ENCODE measurements at places on chromosomes 7 and 10.
A peak's percentile ranks its signal among the peaks of the same experiment; 100 is the strongest.

DNA sequence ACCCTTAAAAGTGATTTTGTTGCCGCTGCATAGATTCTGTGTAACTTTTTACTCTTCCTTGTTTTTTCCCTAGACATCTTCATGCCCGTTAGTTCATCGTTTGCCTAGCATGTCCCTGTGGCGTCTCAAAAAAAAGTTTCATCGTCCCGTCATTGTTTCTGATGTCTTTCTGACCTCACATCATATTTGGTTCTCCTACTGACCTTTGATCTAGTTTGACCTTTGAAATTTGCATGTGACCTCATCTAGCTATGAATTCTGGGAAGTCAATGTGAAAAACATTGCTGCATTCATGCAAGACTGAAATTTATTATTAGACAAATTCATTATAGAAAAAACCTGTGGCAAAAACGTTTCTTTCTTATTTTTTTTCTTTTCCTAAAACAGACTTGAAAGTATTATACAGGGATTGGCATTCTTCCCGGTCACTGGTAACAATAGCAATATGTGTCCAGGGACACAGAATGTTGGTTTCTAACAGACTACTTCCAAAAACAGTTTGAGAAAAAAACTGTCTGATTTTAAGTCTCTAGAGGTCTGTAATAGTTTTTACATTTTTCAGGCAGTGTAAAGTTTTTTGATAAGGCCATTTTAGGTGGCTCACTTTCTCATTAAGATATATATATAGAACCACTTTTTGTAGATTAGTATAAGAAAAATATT is 280.9 kb downstream of the USP6NL start:
- DNase-seq, result no peak

- DNase-seq, result no peak
These were observed 2.8 kb downstream of the DUSP5 start for GRCh38 chr10:110500515-110500905.

GRCh38 chr10:61635932-61636331 is 26.8 kb upstream of the CABCOCO1 start:
- DNase-seq, result no peak

DNA sequence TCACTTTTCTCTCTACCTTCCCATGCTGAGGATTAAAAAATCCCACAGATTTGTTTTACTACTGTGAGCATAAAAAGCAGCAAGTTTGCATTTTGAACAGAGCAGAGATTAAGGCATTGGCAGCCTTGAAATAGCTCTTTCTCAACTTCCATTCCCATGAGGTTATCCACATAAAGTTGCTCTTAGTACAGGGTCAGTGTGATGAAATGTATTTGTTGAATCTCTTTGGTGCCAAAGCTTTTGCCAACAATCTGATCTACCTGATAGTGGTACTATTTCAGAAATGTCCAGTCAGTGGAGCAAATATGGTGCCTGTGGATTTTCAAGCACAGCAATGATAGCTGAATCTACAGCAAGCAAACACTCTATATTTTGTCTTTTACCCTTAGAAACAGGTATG is 254.8 kb downstream of the INHBA start:
- no peak for DNase-seq

GRCh38 chr7:107048783-107049418 is 4.4 kb downstream of the PRKAR2B start:
- DNase-seq, result no peak

GRCh38 chr7:51317582-51317910 is 937 bp upstream of the COBL start:
- DNase-seq, result no peak

DNA sequence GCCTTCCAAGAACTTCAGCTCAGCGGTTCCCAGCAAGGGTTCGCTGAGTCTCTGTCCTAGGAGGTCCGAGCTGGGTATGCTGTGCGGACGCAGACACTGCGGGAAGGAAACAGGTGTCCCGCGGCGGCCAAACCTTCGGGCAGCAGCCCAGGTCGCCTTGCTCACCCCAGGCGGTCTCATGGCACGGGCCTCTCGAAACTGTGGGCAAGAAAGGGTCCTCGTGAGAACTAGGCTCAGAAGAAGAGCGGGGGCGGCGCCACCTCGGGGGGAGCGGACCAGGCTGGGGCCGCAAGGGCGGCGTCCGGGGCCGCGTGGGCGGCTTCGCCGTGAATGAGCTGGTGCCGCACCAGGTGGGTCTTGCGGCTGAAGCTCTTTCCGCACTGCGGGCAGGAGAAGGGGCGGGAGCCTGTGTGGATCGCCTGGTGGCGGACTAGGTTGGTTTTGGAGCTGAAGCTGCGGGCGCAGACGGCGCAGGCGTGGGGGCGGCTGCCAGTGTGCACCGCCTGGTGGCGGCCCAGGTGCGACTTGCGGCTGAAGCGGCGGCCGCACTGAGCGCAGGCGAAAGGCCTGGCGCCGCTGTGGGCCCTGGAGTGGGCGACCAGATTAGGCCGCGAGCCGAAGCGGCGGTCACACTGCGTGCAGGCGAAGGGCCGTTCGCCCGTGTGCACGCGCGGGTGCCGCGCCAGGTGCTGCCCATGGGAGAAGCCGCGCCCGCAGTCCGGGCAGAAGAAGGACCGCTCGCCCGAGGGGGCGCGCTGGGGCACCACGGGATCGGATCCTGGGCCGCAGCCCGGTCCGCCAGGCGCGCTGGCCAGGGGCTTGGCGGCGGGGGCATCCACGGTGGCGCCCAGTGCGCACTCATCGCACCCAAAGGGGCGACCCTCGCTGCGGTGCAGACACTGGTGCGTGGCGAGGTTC is 8.6 kb downstream of the ZNF467 start:
- DNase-seq, result peak; percentile 88

DNA sequence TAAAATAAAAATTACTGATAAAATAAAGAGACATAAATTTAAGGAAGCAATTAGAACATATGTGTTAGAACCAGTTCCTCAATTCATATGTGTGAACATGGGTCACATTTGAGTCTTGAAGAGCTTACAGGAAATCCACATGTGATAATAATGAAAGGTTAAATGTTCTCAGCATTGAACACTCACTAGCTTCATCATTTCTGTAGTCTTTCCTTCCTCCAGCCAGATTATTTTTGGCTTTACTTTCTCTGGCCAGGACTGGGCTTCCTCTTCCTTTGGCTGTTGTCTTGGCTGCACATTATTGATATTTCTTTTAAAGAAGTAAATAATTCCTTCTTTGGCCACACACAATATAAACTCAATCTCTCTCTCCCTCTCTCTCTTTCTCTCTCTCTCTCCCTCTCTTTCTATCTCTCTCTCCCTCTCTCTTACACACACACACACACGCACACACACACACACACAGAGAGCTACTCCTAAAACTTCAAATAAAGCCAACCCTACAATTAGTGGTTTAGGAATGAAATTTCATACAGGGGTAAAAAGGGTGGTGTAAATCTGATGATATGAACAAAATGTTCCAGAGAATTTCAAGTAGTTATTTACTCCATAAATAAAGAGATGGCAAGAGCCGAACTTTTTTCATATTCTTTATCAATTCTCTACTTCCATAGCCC is 171.2 kb downstream of the REEP3 start:
- no peak for DNase-seq

- DNase-seq, result no peak
These were observed 72.9 kb upstream of the GRID1 start for GRCh38 chr10:86439544-86439943.

DNA sequence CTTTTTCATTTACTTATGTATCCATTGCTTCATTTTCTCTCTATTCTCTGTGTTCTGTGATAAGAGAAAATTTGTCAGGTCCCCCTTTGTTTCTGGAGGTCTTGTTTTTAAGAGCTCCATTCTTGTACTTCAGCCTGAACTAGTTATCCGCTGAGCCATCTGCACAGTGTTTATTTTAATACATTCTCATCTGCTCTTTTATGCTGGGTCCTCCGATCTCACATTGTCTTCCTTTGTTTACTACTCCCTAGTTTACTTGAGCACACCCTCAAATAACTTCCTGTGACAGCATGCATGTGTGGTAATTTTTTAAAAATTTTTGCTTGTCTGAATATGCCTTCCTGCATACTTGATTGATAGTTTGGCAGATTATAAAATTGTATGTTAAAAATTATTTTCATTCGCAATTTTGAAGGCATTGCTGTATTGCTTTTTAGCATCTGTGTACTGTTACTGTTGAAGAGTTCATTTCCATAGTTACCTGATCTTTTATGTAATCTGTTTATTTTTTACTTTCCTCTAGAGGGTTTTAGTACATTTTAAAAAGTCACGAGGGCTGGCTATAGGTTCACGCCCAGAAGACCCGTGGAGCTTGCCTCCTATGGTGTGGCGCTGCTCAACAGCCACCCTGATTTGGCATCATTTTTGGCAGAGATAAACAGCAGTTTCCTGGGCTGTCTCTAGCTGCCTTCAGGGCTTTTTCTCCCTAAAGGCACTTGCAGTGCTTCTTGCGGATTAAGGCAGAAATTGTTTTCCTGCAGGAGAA is 31.9 kb downstream of the RSBN1L start:
- DNase-seq, result peak; percentile 76

DNA sequence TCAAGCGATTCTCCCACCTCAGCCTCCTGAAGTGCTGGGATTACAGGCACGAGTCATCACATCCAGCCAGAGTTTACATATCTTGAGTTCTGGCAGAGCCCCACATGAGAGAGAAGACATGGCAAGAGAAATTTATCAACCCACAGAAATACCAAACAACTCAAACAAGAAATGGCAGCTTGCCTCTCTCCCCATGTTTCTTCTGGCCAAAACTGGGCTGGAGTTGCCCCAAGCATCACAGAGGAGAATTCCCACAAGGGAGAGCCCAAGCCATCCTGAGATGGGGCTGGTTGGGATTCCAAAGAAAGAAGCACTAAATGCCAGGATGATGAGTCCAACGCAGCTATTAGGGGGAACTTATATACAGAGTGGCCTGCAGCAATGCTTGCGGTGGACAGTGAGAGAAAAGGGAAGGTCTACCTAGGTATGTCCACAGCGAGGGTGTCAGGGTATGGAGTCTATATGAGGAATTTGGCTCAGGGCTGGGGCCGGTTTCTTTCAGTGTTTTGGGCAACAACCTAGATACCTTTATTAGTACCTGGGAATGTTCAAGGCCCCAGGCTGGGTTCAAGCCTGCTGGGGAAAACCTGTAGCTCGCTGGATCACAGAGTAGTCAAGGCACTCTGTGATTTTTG is 14.5 kb upstream of the PAX4 start:
- no peak for DNase-seq

GRCh38 chr7:155943251-155943899 is 131.1 kb upstream of the SHH start:
- DNase-seq, result no peak

DNA sequence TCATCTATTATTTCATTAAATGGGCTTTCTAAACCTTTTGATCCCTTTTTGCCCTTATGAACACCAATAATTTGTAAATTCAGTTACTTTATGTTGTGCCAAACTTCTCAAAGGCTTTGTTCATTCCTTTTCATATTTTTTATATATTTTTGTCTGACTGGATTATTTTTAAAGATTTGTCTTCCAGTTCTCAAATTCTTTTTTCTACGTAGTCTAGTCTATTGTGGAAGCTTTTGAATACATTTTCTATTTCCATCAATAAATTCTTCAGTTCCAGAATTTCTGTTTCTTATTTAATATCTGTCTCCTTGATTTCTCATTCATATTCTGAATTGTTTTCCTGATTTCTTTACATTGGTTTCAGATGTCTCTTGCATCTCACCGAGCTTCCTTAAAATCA is 108.2 kb downstream of the CTNNA3 start:
- no peak for DNase-seq
